ENCODE measurements at places on chromosomes 11 and 22.

DNA sequence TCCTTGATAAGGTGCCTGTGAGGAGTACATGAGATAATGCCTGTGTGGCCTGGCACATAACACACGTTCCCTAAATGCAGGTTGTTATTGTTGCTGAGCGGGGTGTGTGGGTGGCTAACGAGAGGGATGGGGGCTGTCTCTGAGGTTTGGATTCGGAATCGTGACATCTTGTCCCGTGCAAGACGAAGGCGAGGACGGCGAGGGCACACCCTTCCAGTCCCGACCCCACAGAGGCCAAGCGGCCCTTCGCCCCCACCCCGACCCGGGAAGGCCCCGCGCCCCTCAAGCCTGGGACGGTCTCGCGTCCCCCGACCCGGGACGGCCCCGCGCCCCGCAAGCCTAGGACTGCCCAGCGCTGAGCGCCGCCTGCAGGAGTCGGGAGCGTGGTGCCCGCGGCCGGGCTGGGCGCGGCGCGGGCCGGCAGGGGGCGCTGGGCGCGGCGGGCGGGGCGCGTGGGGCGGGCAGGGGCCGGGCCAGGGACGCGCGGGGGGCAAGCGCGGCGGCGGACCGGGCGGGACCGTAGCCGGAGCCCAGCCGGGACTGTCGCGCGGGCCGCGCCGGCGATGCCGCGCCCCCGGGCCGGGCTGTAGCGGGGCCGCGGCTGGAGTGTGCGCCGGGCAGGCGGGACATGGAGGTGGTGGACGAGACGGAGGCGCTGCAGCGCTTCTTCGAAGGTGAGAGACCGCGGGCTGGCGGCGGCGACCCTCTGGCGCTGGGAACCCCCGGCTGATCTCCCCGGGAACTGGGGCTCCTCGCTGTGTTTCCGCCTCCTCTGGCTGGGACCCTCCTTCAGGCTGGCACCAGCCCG lies at the start of gene MYRF:
MYRF (plus strand) TSS at position 520 of the 808 bp plus-strand sequence; CDS start at position 629, 109 bp downstream.
- DNase-seq: peak; percentile 80

DNA sequence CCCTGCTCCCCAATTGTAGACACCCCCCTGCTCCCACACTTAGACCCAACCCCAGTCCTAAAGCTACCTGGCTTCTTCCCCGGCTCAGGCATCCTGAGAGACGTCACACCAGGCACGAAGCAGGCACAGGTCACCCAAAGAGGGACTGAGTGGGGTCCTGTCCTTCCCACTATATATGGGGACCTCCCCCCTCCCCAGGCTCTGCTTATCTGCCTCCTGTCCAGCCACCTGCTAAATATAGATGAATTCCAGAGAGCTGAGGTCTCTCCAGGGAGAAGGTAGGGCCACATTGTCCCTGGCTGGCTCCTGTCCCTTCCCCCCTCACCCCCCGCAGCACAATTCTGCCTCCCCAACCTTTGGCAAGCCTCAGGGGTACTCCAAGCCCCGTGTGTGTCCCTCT lies at the start of gene MYBPC3:
MYBPC3 (minus strand) TSS at position 147 of the 400 bp plus-strand sequence; CDS start at position 92, 55 bp downstream.
- DNase-seq: no peak

- DNase-seq: no peak
These were observed 22.7 kb upstream of the ACER3 start for GRCh38 chr11:76837696-76838677.

GRCh38 chr11:94782446-94782845 lies 14.3 kb downstream of the AMOTL1 start:
- DNase-seq: no peak

- DNase-seq: no peak
These were observed 2000.4 kb upstream of the RAG2 start for GRCh38 chr11:38598418-38598817.

Data from activated naive CD4-positive, alpha-beta T cell treated with anti-CD3 and anti-CD28 coated beads, Interleukin-2, amount 50 U/mL, for 72 hours (primary cell).